ENCODE measurements at places on chromosomes 7 and 10. TPM values are rescaled to one million over a fixed set of nuclear protein-coding genes. Genes with fewer than 3 reads are reported as not detected.

Gene DLX6
- total RNA-seq = not detected

Gene NPC1L1
- not detected for total RNA-seq

GRCh38 chr10:49131507-49132361 is 2.1 kb downstream of the FAM170B start:
- no peak for DNase-seq

GRCh38 chr10:97365761-97366351 is 31.3 kb upstream of the FRAT2 start:
- DNase-seq = no peak

GRCh38 chr10:95650232-95650631 is 6.3 kb downstream of the ALDH18A1 start:
- DNase-seq = no peak

GRCh38 chr10:118915161-118915560 is 114.4 kb upstream of the NANOS1 start:
- DNase-seq = no peak

GRCh38 chr7:148620749-148621359 is 30.3 kb downstream of the C7orf33 start:
- no peak for DNase-seq

DNA sequence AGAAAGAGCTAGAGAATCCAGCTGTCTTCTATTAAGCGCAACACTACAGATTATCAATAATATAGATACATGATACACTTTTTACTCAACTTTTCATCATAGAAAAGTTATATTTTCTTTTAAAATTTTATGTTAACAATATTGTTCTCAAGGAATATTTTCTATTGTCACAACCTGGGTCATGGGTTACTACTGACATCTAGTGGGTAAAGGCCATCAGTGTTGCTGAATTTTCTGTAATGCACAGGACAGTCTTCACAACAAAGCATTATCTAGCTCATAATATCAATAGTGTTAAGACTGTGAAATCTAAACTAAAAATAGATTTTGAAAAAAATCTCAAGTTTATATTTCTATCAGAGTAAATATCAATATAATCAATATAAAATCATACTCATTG is 209.8 kb downstream of the ZNF33B start:
- no peak for DNase-seq

- no peak for DNase-seq
These were observed 74.6 kb upstream of the PRSS58 start for GRCh38 chr7:142332421-142332820.

GRCh38 chr7:55325371-55325792 is 39.8 kb upstream of the LANCL2 start:
- DNase-seq = no peak

Data from activated CD4-positive, alpha-beta T cell treated with anti-CD3 and anti-CD28 coated beads, Interleukin-2, amount 10 ng/mL, durations not matched to agents 7 days and 5 days (primary cell).